ENCODE measurements at places on chromosomes 4 and X.

- H3K27ac ChIP-seq, result no peak overlapping the region
- DNase-seq, result no peak
- H3K4me3 ChIP-seq, result no peak overlapping the region
Observed at GRCh38 chr4:60930866-60931265, 269.3 kb upstream of the ADGRL3 start.

- H3K4me3 ChIP-seq, result no peak overlapping the region
- H3K4me1 ChIP-seq, result no peaks in the 10 kb centered on the region
- no peak for DNase-seq
Observed at GRCh38 chr4:79886021-79886420, 187.0 kb downstream of the ANTXR2 start.

GRCh38 chrX:12139934-12140611 is 1.8 kb downstream of the FRMPD4 start:
- H3K4me3 ChIP-seq, result no peak overlapping the region
- no peak overlapping the region for H3K27ac ChIP-seq
- no peaks in the 10 kb centered on the region for H3K27me3 ChIP-seq
- H3K4me1 ChIP-seq, result no peaks in the 10 kb centered on the region
- no peaks in the 10 kb centered on the region for H3K36me3 ChIP-seq

DNA sequence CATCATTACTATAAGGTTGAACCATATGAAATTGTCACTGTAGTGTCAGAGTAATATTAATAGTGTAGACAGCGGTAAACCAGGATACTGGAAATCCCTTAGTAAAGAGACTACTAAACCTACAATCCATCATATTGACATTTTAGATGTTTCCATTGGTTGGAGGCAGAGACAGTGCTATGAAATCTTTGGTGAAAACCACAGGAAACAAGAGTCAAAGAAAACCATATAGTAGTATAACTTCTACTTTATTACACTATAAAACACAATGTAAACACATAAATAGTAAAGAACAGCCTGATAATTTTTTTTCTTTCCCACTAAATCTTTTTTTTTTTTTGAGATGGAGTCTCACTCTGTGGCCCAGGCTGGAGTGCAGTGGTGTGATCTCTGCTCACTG is 15.9 kb downstream of the RELL1 start:
- peaks cover 5% of the 10 kb centered on the region for H3K4me1 ChIP-seq
- DNase-seq, result no peak
- no peaks in the 10 kb centered on the region for H3K36me3 ChIP-seq
- no peaks in the 10 kb centered on the region for H3K27me3 ChIP-seq
